Activated CD4-positive, alpha-beta T cell treated with anti-CD3 and anti-CD28 coated beads, Interleukin-2, amount 10 ng/mL, durations not matched to agents 24 days and 14 days (primary cell): ENCODE measurements at places on chromosomes 16 and 17. TPM values are rescaled to one million over a fixed set of nuclear protein-coding genes. Genes with fewer than 3 reads are reported as not detected.

The NOTUM gene
- total RNA-seq: 1.7 and 1.8 TPM in 2 replicates

GRCh38 chr17:2414446-2415064 lies 13.7 kb upstream of the MNT start:
- DNase-seq: no peak
- peaks cover 3% of the 10 kb centered on the region for H3K4me1 ChIP-seq
- peaks cover 23% of the 10 kb centered on the region for H3K36me3 ChIP-seq

The MYH2 gene
- not detected in 2 replicates for total RNA-seq

- H3K4me3 ChIP-seq: no peak overlapping the region
- H3K27ac ChIP-seq: no peak overlapping the region
- no peaks in the 10 kb centered on the region for H3K36me3 ChIP-seq
- H3K4me1 ChIP-seq: no peaks in the 10 kb centered on the region
- no peak for DNase-seq
Measured at GRCh38 chr16:19203374-19203966, 35.4 kb downstream of the SYT17 start.

GRCh38 chr17:31726980-31727427 lies 132.0 kb downstream of the COPRS start:
- H3K4me3 ChIP-seq: no peak overlapping the region
- H3K36me3 ChIP-seq: no peaks in the 10 kb centered on the region
- peaks cover 2% of the 10 kb centered on the region for H3K27me3 ChIP-seq
- no peaks in the 10 kb centered on the region for H3K4me1 ChIP-seq

DNA sequence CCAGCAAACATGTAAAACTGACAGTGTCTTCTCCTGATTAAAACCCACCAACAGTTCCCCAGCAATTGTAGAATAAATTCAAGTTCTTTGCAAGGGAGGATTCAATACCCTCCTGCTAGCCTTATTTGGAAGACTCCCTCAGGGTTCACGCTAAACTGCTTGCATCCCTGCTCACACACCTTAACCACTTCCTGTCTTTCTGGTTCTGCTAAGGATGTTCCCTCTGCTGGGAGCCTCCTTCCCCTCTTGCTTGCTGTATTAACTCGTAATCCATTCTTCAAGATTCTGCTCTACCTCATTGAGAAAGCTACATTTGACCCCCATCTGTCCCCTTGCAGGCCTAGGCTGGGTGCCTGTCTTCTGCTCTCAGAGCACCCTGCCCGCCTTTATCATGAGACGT lies 2.3 kb upstream of the SHISA6 start:
- H3K27ac ChIP-seq: no peak overlapping the region
- no peak overlapping the region for H3K4me3 ChIP-seq
- no peak for DNase-seq
- H3K27me3 ChIP-seq: peaks cover 34% of the 10 kb centered on the region
- H3K36me3 ChIP-seq: no peaks in the 10 kb centered on the region
